ENCODE measurements at places on chromosomes 16 and 17. TPM values are rescaled to one million over a fixed set of nuclear protein-coding genes. Genes with fewer than 3 reads are reported as not detected.

The ODAD4 gene
- total RNA-seq = not detected

- no peak overlapping the region for H3K4me3 ChIP-seq
- no peaks in the 10 kb centered on the region for H3K36me3 ChIP-seq
- no peak overlapping the region for H3K27ac ChIP-seq
- DNase-seq = no peak
These were observed 84.1 kb downstream of the TOX3 start for GRCh38 chr16:52462816-52463215.

GRCh38 chr16:21116148-21116693 is 34.4 kb downstream of the DNAH3 start:
- H3K4me3 ChIP-seq = peak overlapping the region; percentile 40
- DNase-seq = peak; percentile 7
- no peaks in the 10 kb centered on the region for H3K36me3 ChIP-seq
- no peaks in the 10 kb centered on the region for H3K4me1 ChIP-seq

GRCh38 chr16:78566397-78567073 is 467.1 kb downstream of the WWOX start:
- no peak overlapping the region for H3K4me3 ChIP-seq
- H3K27me3 ChIP-seq = no peaks in the 10 kb centered on the region
- no peak overlapping the region for H3K27ac ChIP-seq
- DNase-seq = no peak
- H3K36me3 ChIP-seq = no peaks in the 10 kb centered on the region
